ENCODE measurements at places on chromosomes 16 and 17.

GRCh38 chr17:50882851-50883250, 16.7 kb upstream of the TOB1 start:
- no peak for DNase-seq

GRCh38 chr16:74321356-74321755, 24.7 kb downstream of the PSMD7 start:
- DNase-seq: no peak

DNA sequence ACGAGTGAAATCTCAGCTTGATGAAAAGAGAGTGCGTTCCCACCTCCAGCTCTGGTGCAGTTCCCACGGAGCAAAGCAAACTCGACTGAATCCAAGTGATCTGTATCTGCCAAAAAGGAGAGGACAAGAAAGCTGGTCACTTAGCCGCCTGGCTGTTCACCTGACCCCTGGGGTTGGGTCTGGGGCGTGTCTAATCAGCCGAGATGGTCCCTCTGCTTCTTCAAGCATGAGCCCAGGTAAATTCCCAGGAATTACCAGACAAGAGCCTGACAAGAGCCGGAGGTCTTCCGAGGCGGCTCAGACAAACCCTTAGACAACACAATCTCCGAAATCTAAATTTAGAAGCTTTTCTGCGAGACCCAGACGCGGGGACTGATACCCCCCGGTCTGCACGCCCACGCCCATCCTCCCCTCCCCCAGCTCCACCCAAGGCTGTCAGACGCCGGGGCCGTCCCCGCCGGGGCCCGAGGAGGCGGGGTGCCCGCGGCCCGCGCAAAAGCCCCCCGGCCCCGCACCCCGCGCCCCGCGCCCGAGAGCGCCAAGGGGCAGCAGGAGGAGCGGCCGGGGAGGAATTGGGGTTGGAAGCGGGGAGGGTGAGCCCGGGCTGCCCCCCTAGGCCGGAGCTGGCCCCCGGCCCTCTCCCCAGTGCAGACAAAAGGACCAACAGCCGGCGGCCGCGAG, 674 bp downstream of the ZNF821 start:
- DNase-seq: peak; percentile 49

- DNase-seq: no peak
Measured at GRCh38 chr16:50371936-50372595, 3.3 kb upstream of the BRD7 start.

- no peak for DNase-seq
Measured at GRCh38 chr16:74034862-74035261, 261.8 kb upstream of the PSMD7 start.

DNA sequence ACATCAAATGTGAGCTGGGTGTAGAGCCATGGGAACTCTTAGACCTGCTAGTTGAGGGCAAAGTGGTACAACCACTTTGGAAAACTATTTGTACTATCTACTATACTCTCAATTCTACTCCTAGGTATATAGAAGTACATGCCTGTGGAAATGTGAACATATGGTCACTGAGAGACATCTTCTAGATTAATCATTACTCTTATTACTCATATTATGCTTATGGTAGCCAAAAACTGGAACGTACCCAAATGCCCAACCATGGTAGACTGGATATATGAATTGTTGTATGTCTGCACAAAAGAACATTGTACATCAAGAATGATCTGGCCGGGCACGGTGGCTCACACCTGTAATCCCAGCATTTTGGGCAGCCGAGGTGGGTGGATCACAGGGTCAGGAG, 2.7 kb downstream of the WDR45B start:
- DNase-seq: no peak

GRCh38 chr16:89122322-89122851, 28.7 kb downstream of the ACSF3 start:
- peak; percentile 66 for DNase-seq

DNA sequence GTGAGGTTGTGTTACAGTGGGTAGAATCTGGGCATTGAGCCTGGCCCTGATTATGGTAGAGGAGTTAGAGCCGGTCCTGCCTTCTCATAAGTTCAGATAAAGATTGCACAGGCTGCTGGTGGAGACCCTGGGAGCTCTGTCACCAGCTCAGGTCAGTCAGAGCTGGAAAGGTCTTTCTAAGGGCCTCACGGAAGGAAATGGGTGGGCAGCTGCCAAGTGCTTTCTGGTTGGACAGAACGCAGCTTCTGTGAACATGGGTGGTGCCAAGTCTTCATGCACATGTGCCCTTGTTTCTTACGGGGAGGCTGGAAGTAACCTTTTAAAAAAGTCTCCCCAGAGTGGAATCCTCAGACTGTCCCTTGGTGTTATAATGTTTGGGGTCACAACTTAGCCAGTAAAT, 14.9 kb downstream of the ALKBH5 start:
- no peak for DNase-seq

GRCh38 chr16:84823484-84823883, 3.7 kb downstream of the CRISPLD2 start:
- no peak for DNase-seq

DNA sequence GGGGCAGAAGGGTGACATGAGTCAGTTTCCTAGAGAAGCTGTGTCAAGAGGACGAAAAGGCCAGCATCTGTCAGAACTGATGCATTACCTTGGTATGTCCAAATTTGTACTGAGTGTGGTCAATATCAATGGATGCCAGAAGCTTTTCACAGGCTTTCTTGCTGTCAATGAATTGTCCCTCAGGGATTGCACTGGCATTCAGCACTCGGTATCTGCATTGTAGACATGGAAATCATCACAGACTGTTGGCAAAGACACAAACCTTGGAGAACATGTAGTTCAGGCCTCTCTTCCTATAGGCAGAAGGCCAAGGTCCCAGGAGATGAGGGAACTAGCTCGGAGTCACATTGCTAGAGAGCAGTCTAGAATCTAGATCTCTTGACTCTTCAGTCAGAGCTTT, 16.6 kb downstream of the MYH3 start:
- DNase-seq: no peak

- DNase-seq: no peak
Measured at GRCh38 chr16:5598793-5599192, 501.2 kb upstream of the EEF2KMT start.

- DNase-seq: no peak
Measured at GRCh38 chr17:9174779-9175574, 153.7 kb downstream of the NTN1 start.

- no peak for DNase-seq
Measured at GRCh38 chr17:31155208-31155810, 60.5 kb downstream of the NF1 start.

- no peak for DNase-seq
Measured at GRCh38 chr16:67459066-67459860, 21.7 kb downstream of the ATP6V0D1 start.

DNA sequence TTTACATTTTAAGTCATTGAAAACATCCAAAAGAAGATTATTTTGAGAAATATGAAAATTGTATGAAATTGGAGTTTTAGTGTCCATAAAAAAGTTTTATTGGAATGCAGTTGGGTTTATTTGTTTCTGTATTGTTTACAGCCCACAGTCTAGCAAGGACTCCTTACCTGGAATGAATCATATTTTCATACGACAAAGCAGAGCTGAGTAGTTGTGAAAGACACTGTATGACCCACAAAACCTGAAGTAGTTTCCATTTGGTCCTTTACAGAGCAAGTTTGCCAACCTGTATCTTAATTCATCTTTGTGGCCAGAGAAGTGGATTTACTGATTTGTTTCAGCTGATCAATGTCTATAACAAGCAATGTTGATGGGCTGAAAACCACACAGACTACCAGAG, 10.3 kb downstream of the CCL18 start:
- DNase-seq: no peak

DNA sequence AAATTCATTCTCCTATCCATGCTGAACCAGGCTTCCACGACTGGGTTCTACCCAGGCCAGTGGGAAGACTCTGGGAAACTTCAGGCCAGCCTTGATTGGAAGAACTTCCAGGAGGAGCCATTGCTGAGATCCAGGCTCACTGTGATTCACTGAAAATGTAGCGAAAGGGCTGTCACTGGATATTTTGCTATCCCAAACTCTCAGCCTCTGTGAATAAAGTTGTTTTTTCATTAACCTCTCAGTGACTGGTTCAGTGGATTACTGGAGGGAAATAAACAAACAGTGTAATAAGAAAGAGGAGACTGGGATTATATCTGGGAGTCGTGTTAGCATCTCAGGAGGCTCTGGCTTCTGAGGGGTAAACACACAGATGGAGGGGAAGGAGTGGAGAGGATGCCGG, 3.1 kb downstream of the FOXL1 start:
- no peak for DNase-seq

DNA sequence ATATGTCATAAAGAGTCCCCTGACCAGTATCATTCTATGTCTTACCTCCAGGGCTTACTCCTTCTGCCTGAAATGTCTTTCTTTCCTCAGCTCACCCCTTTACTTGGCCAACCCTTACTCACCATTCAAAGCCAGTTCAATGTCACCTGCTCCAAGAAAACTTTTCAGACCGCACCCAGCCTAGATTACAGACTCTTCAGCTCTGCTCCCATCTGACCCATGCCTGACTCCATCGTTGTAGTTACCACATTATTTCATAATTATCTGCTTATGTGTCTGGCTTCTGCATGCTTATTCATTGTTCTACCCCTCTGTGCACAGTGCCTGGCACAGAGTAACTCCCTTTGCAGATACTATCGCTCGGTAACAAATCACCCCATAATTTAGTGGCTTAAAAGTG, 62.5 kb upstream of the TOB1 start:
- no peak for DNase-seq

DNA sequence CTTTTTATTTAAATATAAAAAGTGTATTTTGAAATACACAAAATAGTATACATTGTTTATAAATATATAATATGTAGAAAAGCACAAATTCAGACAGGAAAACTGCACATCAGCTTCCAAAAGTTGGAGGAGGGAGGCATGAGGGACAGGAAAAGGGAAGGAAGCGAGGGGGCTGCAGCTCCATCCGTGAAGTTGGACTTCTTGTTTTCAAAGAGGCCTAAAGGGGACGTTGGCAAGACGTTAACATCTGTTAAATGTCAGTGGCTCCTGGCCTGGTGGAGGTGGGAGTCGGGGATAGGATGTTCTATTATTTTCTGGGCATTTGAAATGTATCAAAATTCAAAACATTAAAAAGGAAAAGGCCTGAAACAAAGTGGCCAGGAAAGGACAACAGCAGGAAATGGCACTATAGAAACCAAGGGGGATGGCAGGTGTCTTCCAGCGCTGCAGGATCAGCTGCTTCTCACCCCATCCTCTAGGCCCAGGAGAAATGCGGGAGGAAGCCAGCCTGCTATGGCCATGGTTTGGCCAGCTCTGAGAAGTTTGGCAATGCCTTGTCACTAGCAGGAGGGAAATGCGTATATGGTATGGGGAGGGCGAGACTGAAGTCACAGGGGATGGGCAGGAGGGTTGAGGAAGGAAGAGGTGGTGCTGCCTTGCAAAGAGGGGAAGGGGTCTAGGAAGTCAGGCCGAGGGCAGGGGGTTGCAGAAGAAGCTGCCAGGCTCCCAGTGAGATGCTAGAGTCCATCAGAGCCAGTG, 6.4 kb downstream of the CMTM2 start:
- no peak for DNase-seq

DNA sequence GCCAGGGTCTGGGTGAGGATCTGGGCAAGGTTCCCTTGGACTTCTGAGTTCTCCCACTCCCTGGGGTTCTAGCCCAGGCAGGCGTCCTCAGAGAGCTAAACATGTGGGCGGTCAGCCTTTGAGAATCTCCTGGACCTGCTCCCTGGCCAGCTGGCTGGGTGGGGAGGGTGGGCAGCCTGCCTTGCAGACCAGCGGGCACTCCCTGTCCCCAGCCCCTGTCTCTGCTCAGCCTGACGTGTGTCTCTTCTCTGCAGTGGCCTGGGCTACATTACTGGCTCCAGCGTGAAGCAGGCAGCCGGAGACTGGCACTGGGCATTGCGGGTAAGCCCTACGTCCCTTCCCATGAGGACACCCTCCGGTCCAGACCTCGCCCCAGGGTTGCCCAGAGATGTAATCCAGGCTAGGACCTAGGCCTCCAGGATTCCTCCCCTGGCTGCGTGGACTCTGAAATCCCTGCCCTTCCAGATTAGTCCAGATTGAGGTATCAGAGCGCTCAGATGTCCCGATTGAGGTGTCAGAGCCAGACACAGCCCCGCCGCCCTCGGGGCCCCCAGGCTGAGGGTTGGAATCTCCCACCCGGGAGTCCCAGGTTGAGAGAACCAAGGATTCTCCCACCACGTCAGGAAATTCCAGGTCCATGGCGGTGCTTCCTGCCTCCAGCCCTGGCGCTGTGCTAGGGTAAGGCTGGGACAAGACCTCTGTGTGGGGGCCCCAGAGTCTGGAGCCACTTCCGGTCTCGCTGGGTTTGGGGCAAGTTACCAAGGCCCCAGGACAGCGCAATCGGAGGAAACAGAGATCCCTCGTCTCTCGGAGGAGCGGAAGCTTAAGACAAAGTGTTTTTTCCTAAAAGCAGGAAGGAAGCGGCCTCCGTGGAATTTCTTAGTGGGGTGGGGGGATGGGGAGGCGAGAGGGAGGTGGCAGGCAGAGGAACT, 24.1 kb downstream of the MYBBP1A start:
- no peak for DNase-seq

DNA sequence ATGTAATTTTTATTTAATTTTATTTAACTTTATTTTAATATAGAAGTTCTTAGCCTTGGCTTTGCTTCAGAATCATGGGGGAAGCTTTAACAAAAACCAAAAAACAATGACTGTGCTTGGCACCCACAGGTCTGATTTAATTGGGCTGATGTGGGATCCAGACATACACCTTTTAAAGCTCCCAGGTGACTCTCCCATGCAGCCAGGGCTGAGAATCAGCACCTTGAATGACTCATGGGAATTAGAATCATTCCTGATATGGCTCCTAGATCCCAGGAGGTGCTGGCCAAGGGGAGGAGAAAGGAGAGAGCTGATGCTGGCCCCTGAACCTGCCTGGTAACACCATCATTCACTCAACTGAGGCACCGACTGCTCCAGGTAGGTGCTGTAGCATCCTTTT, 240.7 kb downstream of the PARN start:
- DNase-seq: no peak

- DNase-seq: peak; percentile 21
Measured at GRCh38 chr17:39591958-39592954, 15.5 kb downstream of the NEUROD2 start.

DNA sequence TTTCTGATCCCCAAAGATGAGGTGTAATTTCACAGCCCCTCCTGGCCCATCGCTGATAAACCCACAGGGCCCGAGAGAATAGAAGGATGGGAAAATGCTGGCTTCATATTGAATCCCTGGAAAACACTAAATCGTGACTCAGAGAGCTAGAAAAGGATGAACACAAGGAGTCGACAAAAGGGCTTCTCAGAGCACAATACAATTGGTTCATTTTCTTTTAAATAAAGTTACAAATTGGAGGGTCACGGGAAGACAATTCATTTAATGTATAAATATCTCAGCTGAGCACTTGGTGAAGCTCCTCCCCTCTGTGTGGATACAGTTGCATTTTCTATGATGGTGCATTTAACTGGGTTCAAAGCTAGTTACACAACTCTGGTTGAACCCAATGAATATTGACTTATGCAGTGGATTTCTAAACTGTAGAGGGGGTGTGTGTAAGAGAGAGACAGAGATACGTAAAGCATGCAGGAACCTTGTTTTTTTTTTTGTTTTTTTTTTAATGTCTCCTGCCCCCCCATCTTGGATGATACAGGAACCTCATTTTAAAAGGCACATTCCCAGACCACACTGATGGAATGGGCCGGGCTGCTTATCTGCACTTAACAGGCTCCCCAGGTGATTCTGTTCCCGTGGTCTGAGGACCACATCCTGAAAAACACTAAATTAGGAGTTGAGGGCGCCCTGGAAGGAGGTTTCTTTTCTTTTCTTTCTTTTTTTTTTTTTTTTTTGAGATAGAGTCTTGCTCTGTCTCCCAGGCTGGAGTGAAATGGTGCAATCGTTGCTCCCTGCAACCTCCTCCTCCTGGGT, 14.1 kb downstream of the TTYH2 start:
- DNase-seq: no peak

- no peak for DNase-seq
Measured at GRCh38 chr16:66245072-66245471, 121.4 kb upstream of the CDH5 start.
